ENCODE measurements at places on chromosomes 5 and 9.
A peak's percentile ranks its signal among the peaks of the same experiment; 100 is the strongest.

DNA sequence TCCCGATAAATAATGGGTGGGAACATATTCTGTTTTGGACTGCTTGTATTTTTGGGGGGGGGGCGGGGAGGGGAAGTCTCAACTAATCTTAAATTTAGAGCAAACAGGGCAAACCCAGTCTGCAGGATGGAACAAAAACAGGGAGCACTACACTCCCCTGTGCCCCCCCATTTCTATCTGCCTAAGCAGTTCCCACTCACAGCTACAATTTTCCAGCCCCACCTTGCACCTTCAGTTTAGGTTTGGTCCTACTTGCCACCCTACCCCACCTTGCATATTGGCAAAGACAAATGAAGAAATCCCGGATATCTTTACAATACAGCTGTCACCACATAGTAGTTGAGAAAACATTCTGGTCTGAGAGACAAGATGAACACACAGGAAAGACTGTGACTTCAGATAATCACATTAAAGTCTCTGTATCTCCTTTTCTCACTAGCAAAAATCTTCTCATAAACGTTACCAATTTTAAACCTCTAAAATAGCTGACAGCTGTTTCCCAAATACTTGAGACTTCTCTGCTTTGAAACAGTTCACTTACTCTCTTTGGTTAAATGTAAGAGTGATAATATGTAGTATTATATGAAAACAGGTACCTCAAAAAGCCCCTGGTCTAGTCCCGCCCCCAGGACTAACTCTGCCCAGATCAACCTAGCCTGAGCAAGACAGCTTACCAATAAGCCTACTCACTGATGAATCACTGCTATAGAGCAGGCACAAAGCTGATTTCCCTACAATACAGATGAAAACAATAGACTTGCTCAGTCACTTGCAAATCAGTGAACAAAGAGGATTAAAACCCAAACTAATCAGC lies 5.2 kb upstream of the RAPGEF6 start:
- DNase-seq, result peak; percentile 6

DNA sequence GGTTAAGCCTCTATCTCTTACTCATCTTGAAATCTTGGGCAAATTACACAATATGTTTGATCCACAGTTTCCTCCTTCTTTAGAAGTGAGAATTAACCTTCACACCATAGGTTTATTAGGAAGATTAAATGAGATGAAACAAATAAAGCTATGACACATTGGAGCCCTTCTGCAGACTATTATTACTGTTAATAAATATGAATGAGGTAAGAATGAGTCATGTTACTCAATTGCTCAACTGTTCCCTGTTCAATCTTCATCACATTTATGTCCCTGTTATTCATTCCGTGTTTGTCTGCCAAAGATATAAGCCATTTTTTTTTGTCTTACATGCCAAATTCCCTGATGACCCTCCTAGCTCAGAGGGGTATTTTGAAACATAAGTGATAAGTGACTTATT lies 52.1 kb upstream of the PAPPA start:
- DNase-seq, result no peak

GRCh38 chr5:124212934-124213333 lies 533.5 kb downstream of the ZNF608 start:
- no peak for DNase-seq

- peak; percentile 24 for DNase-seq
Observed at GRCh38 chr9:95131023-95131943, 186.2 kb downstream of the FANCC start.

GRCh38 chr9:28001096-28001495 lies 427.8 kb upstream of the C9orf72 start:
- DNase-seq, result no peak

- no peak for DNase-seq
Observed at GRCh38 chr9:111348821-111349271, 18.8 kb upstream of the OR2K2 start.

DNA sequence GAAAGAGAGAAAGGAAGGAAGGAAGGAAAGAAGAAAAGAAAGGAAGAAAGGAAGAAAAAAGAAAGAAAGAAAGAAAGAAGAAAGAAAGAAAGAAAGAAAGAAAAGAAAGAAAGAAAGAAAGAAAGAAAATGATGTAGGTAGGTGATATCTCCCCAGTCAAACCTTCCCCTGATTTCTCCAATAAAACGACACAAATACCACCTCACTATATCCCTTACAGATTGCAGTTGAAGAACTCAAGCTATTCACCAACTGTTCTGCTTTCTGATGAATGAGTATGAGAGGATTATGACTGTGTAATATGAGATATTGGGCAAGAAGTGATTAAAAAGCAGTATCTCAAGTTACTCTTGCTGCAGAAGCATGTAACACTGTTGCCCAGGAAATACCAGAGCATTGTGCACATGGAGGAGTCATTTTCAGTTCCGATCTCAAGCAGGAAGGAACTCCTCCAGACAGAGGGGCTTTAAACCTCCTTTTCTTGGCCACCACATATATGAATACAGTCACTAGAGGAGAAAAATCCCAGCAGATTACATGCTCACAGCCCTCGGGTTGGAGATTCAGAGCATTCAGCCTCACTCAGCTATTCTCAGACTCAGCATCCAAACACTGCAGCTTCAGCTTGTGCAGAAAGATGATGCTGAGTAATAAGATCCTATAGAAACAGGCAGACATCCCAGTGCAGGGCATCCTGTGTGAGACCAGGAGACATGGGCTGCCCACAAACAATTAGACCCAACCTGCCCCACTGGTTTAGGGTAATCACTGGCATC lies 61.4 kb downstream of the UGCG start:
- no peak for DNase-seq
